GM12864 (cell line): ENCODE measurements at places on chromosomes 13 and 19.

DNA sequence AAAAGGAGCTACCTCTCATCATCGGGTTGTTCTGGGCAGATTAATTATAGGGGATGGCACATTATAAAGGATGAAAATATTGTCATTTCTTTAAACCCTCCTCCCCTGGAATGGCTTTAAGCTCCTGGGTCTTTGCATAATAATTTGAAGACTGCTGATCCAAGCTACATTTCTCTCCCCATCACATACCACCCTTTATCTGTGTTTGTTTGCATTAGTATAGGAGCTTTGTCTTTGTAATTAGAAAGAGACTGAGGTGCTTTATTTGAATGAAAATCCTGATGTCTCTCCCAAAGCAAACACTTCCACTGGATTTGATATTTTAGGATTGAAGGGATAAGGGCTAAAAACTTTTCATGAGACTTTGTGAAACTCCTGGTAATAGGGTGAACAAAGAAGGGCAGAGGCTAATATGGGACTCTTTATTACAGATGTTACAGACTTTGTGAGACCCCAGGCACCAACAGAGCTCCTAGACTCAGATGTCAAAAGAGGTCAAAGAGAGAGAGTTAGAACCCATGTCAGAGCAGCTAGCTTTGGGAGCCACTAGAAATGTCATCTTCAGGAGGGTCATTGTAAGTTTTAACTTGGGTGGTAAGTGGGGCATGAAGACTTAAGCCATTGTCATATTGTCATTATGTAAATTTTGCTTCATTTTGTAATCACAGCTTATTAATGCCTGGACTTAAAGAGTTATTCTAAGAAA is 75.3 kb upstream of the RXFP2 start:
- DNase-seq = no peak

DNA sequence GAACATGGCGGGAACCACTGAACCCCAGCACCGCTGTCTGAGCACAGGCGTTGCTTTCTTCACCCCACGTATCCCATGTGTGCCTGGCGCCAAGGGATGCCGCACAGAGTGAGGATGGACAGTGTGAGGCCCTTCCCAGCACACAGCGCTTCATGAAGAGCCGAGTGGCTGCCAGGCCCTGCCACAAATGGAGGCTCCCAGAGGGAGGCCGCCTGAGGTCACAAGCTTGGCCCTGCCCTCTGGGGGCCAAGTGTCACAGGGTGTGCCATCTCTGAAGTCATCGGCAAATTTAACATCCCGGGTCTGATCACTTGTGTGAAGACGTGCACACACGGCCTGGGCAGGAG is 24.4 kb downstream of the MPND start:
- DNase-seq = no peak

GRCh38 chr19:10836479-10837330 is 693 bp upstream of the TMED1 start:
- peak; percentile 87 for DNase-seq

- no peak for DNase-seq
Observed at GRCh38 chr13:45950386-45951000, 98.9 kb upstream of the SIAH3 start.

- no peak for DNase-seq
Observed at GRCh38 chr19:48708471-48708870, 11.1 kb downstream of the MAMSTR start.

DNA sequence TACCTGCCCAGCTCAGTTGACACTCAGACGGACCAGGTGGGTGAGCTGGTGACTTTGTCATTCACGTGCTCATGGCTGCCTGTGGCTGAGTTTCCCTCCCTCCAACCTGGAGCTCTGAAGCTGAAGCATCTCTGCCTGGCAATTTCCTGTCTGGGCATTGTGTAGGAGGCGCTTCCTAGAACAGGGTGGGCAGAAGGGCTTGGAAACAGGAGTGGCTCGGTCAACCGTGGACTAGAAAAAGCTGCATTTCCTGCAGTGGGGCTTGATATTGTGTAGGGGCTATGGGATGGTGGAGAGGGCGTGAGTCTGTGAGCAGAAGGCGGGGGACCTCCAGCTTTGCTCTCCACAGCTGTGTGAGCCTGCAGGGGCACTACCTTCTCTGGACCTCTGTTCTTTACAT is 278.3 kb downstream of the TEX29 start:
- DNase-seq = no peak
